ENCODE measurements at places on chromosomes 11 and 22. TPM values are rescaled to one million over a fixed set of nuclear protein-coding genes. Genes with fewer than 3 reads are reported as not detected.

- H3K27me3 ChIP-seq: peaks cover 15% of the 10 kb centered on the region
- H3K36me3 ChIP-seq: no peaks in the 10 kb centered on the region
- no peak for DNase-seq
- no peaks in the 10 kb centered on the region for H3K4me1 ChIP-seq
- H3K4me3 ChIP-seq: no peak overlapping the region
These were observed 117.2 kb upstream of the BMAL1 start for GRCh38 chr11:13160346-13160745.

CRYBB2 gene
- not detected for total RNA-seq

GRCh38 chr11:119324189-119324588, 7.3 kb upstream of the MCAM start:
- no peak for DNase-seq
- no peak overlapping the region for H3K27ac ChIP-seq
- H3K27me3 ChIP-seq: no peaks in the 10 kb centered on the region
- no peaks in the 10 kb centered on the region for H3K36me3 ChIP-seq

- H3K36me3 ChIP-seq: peaks cover 68% of the 10 kb centered on the region
- no peaks in the 10 kb centered on the region for H3K27me3 ChIP-seq
- no peak overlapping the region for H3K4me3 ChIP-seq
- peaks cover 23% of the 10 kb centered on the region for H3K4me1 ChIP-seq
- DNase-seq: no peak
These were observed 40.1 kb downstream of the CTSC start for GRCh38 chr11:88297421-88297820.

- H3K36me3 ChIP-seq: no peaks in the 10 kb centered on the region
- peaks cover 22% of the 10 kb centered on the region for H3K4me1 ChIP-seq
- H3K4me3 ChIP-seq: no peak overlapping the region
- no peak overlapping the region for H3K27ac ChIP-seq
These were observed 23.6 kb downstream of the TXN2 start for GRCh38 chr22:36457688-36458450.

- DNase-seq: no peak
- no peak overlapping the region for H3K27ac ChIP-seq
- H3K4me3 ChIP-seq: no peak overlapping the region
- peaks cover 1% of the 10 kb centered on the region for H3K4me1 ChIP-seq
- H3K27me3 ChIP-seq: no peaks in the 10 kb centered on the region
These were observed 750.2 kb downstream of the OPCML start for GRCh38 chr11:132782102-132782501.

- H3K4me1 ChIP-seq: peaks cover 47% of the 10 kb centered on the region
- H3K27me3 ChIP-seq: peaks cover 6% of the 10 kb centered on the region
- H3K36me3 ChIP-seq: peaks cover 11% of the 10 kb centered on the region
- no peak overlapping the region for H3K27ac ChIP-seq
These were observed 3.5 kb upstream of the IFITM2 start for GRCh38 chr11:304061-304506.

GRCh38 chr11:73388265-73389133, 12.3 kb downstream of the RELT start:
- peaks cover 43% of the 10 kb centered on the region for H3K4me1 ChIP-seq
- no peak overlapping the region for H3K4me3 ChIP-seq
- no peaks in the 10 kb centered on the region for H3K27me3 ChIP-seq
- peak overlapping the region; percentile 34 for H3K27ac ChIP-seq

OR56A3 gene
- total RNA-seq: not detected

All from activated CD8-positive, alpha-beta T cell treated with anti-CD3 and anti-CD28 coated beads for 36 hours (primary cell).